Skeletal muscle tissue (tissue), 5 donors: ENCODE measurements at places on chromosomes 16 and 17. TPM values are rescaled to one million over a fixed set of nuclear protein-coding genes. Genes with fewer than 3 reads are reported as not detected.

C16orf89 gene
- 2.1 TPM for total RNA-seq

CHRNE gene
- 1.0 TPM for total RNA-seq

TMED6 gene
- total RNA-seq, result not detected

RHBDF1 gene
- total RNA-seq, result 19.8 TPM

ANKRD40CL gene
- total RNA-seq, result not detected

COTL1 gene
- total RNA-seq, result 11.0 TPM

TBC1D3D gene
- total RNA-seq, result not detected

GDPD1 gene
- total RNA-seq, result 1.6 TPM

B4GALNT2 gene
- not detected for total RNA-seq

MC1R gene
- 0.52 TPM for total RNA-seq

HES7 gene
- total RNA-seq, result under 0.01 TPM

OR1A1 gene
- total RNA-seq, result not detected

XPO6 gene
- 33.9 TPM for total RNA-seq

HS3ST3A1 gene
- total RNA-seq, result 2.1 TPM

FBXW10 gene
- total RNA-seq, result not detected

POLR3K gene
- total RNA-seq, result 4.2 TPM

NRN1L gene
- 1.0 TPM for total RNA-seq

SSTR5 gene
- total RNA-seq, result not detected

KRT222 gene
- total RNA-seq, result 0.52 TPM
